Stimulated activated CD4-positive, alpha-beta T cell treated with anti-CD3 and anti-CD28 coated beads, Interleukin-2, amount 100 ng/mL, for 24 hours (primary cell): ENCODE measurements at places on chromosomes 7 and 10.
A peak's percentile ranks its signal among the peaks of the same experiment; 100 is the strongest.

DNA sequence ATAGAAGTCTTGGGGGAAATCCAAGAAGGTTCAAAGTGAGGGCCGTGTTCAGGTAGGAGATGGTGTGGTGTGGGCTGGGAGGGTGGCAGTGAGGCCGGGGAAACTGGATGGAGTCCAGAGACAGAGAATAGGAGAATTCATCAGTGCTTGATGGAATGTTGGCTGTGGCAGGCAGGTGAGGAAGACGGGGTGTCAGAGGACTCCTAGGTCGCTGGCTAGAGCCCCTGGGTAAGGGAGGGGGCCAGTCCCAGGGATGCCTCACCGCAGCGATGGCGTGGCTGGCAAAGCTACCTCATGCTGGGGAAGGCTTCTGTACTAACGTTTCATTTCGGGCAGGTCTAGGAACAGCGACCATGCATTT, 373.0 kb downstream of the RPS24 start:
- DNase-seq = no peak

- no peak for DNase-seq
These were observed 56.5 kb downstream of the CDH23 start for GRCh38 chr10:71453186-71453585.

DNA sequence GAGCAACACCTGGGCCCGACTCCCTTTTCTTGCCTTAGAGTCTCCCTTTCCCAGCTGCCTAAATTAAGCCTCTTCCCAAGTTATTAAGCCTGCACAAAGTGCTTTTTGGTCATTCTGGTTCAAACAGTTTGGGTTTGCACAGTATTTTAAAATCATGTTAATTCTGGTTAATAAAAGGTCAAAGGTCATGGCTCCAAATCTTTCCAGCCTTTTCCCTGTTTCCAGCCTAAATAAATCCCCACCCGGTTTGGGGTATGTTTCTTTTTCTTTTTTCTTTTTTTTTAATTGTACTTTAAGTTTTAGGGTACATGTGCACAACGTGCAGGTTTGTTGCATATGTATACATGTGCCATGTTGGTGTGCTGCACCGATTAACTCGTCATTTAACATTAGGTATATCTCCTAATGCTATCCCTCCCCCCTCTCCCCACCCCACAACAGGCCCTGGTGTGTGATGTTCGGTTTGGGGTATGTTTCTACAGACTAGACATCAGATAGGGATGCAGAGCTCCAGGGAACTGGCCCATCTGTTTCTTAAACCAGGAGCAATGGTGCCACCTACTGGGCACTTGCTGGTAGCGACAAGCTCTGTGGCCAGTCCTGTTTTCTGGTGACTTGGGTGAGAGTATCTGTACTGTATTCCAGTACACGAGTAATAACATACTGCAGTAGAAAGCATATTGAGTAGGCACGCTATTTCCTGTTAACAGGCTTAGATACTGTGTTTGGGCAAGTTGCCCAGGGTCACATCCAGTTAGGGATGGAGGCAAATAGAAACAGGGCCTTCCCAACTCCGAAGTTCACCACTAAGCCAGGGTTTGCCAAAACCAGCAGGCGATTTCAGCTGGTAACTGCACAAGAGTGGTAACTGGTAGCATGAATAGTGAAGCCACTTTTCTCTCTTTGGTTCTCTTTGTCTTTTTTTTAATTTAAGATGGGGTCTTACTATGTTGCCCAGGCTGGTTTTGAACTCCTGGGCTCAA, 60.6 kb upstream of the TRIM8 start:
- peak; percentile 85 for DNase-seq

GRCh38 chr10:92657024-92657423, 32.7 kb upstream of the HHEX start:
- no peak for DNase-seq

- no peak for DNase-seq
These were observed 2.8 kb downstream of the TSC22D4 start for GRCh38 chr7:100476101-100476780.

GRCh38 chr7:117269417-117269816, 53.4 kb downstream of the WNT2 start:
- no peak for DNase-seq

DNA sequence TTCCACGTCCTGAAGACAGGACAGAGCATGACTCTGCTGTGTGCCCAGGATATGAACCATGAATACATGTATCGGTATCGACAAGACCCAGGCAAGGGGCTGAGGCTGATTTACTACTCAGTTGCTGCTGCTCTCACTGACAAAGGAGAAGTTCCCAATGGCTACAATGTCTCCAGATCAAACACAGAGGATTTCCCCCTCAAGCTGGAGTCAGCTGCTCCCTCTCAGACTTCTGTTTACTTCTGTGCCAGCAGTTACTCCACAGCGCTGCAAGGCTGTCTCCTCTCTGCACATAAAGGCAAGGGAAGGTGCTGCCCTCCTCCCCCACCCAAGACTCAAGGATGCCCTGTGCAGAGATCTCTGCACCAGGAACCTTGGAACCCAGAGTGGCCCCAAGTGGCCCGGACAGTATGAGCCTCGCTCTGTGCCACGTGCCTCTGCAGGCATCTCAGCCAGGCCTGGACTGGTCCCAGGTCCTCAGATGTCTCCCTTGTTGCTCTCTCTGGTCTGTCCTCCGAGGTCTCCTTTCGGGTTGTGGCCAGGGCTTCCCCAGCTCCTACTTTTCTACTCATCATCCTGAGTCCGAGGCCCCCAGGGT, 230.3 kb upstream of the PRSS58 start:
- DNase-seq = no peak
